ENCODE measurements at places on chromosomes 12 and 14. TPM values are rescaled to one million over a fixed set of nuclear protein-coding genes. Genes with fewer than 3 reads are reported as not detected.

SOAT2 gene
- 1.2 TPM for total RNA-seq

ADAM21 gene
- total RNA-seq: not detected

- DNase-seq: no peak
Measured at GRCh38 chr14:66601932-66602578, 94.1 kb downstream of the GPHN start.

- DNase-seq: no peak
Measured at GRCh38 chr12:34607520-34608195, 585.4 kb downstream of the ALG10 start.

GRCh38 chr12:76777765-76778216 lies 13.9 kb downstream of the ZDHHC17 start:
- peak; percentile 87 for DNase-seq

- DNase-seq: peak; percentile 54
Measured at GRCh38 chr14:63435838-63436237, 107.3 kb downstream of the PPP2R5E start.

DNA sequence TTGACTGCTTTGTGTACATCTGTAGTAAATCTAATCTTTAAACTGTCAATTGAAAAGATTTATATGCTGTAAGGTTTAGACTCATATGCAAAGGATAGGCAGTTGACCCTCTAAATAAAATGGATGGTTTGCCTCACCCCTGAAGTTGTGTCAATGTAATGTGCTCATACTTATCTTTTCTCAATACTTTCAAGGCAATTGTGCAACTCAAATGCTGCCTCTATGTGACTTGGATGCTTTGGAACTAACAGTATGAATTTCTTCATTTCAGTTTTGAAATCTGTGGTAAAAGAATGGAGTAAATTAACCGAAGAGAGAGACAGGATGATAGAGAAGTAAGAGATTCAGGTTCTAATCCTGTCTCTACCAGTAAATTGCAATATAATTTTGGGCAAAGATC lies 9.7 kb downstream of the PDE6H start:
- no peak for DNase-seq

DNA sequence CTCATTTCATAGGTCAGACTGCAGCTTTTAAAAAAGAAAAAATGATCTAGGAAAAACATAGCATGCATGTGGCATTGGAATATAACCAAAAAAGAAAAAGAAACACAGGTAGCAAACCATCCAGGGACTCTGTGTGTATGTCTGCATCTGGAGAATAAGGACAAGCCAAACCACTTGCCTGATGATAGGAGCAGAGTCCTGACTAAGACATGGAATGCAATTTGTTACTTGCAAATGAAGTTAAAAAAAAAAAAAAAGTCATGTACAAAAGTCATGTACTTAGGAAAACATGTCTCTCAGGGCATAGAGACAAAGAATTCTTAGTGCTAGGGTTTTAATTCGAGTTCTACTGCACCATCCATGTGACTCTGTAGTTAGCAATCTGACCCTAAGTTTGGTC lies 15.9 kb downstream of the TSPAN11 start:
- no peak for DNase-seq
